ENCODE measurements at places on chromosomes 13 and 19.

GRCh38 chr19:57537953-57538547 lies 10.9 kb downstream of the ZNF549 start:
- DNase-seq = peak; percentile 25

DNA sequence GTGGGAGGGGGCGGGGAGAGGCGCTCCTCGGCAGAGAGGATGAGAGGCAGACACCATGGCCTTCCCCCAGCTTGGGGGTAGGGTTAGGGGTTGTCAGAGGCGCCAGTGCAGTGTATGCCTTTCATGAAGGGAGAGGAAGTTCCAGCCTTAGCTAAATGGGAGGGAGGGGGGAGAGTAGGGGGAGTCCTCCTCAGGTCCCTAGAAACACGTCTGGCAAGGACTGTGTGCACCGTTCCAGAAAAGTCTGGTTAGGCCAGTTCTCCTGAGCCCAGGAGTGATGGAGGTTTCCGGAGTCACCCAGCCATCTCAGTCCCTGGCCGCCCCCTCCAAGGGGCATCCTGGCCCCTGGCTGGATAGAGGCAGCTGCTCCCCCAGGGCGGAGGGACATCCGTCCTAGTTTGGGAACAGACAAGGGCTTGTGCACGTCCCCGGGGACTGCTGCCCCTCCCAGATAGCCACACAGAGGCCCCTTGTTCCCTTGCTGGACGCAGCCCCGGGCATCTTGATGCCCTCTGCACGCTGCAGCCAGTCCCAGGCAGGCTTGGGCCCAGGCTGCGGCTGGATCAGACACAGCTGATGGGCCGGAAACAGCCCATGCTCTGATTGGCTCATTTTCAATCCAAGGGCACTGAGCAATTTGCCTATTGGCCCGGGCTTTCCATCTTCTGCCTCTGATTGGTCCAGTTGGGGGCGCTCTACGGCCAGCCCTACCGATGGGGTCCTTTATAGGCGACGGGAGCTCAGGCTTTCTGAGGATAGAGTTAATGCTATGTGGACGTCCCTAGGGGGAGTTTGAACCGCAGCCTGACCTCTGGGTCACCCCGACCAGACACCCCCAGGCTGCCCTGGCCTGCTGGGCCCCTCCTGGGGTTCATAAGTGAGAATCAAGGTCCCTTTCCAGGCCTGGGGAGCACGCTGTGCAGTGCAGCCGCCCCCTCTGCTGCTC lies 3.8 kb downstream of the S1PR2 start:
- DNase-seq = no peak

- no peak for DNase-seq
These were observed 1307.4 kb downstream of the SLITRK5 start for GRCh38 chr13:88978607-88979006.

- no peak for DNase-seq
These were observed 2.8 kb upstream of the HNRNPM start for GRCh38 chr19:8441725-8442544.

DNA sequence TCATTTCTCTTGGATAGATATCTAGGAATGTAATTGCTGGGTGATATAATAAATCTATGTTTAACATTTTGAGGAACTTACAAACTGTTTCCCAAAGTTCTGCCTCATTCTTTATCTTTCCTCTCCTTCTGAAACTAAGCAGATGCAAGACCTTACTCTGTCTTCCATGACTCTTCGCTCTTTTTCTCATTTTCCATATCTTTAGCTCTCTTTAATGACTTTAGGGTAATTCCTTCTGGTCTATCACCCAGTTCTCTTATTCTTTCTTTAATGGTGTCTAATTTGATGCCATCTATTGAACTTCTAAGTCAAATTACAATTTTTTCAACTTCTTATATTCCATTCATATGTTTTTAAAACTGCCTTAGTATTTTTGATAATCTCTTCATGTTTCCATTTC lies 316.6 kb downstream of the POU4F1 start:
- no peak for DNase-seq

- DNase-seq = no peak
These were observed 14.7 kb downstream of the ZNF112 start for GRCh38 chr19:44341794-44342193.

DNA sequence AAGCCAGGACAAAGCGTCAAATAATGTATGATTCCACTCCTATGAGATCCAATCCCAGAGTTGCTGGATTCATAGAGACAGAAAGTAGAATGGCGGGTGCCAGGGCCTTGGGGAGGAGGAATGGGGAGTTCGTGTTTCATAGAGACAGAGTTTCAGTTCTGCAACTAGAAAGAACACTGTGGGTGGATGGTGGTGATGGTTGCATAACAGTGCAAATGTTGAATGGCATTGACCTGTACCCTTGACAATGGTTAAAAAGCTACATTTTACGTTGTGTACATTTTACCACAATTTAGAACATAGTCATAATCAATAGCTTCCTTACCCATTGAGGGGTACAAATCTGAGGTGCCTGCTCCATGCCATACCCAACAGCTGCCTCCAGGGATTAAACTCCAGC lies 33.4 kb downstream of the MBD3L2B start:
- no peak for DNase-seq

DNA sequence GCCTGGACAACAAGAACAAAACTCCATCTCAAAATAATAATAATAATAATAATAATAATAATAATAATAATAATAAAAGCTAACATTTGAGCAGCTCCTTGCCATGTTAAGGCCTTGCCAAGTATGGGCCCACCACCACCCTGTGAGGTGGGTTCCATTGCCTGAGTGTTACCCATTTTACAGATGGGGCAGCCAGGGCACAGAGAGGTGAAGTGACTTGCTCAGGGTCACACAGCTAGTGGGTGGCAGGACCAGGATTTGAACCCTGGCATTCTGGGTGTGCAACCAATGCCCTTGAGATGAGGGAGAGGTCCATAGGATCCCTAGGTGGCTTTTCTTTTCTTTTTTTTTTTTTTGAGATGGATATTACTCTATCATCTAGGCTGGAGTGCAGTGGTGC lies 29.5 kb downstream of the ZSWIM4 start:
- DNase-seq = no peak
